ENCODE measurements at places on chromosomes 16 and 17.
A peak's percentile ranks its signal among the peaks of the same experiment; 100 is the strongest.

DNA sequence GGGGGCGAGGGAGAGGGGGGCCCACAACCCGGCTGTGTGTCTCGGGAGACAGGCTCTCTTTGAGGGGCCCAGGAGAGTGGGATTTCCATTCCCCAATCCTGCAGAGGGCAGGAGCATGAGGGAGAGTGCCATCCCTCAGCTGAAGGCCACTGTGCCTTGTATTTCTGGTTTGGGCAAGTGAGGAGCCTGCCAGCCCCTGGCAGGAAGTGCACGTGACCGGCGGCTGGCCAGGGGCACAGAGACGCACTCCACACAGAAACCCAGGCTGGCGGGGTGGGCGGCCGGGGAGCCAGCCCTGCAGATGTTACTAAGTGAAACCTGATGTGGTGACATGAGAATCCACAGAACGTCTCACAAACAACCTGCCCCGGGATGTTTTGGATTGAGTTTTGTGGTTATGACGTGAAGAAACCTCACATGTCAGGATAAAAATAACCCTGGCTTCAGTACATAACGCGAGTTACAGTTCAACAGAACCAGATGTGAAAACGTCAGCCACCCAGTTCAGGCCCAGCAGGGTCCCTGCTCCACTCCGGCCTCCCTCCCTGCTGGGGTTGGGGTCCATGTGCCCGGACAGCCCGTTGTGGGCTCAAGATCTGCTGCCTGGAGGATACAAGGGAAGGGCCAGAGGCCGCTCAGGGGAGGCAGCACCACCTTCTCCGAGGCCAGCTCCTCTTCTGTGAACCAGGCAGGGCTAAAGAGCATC, 51.7 kb upstream of the MTSS2 start:
- DNase-seq: no peak

DNA sequence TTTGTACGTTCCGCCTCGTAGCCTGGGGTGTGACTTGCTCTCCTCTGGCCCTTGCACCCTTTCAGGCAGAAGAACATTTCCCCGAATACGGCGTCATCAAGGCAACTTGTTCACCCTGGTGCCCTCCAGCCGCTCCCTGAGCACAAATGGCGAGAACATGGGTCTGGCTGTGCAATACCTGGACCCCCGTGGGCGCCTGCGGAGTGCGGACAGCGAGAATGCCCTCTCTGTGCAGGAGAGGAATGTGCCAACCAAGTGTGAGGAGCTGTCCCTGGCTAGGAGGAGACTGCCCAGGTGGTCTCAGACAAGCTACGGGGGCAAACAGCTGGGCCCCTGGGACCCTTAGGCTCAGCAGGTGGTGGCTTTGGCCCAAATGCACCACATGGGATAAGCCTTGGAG, 10.4 kb downstream of the LIMD2 start:
- no peak for DNase-seq

- no peak for DNase-seq
These were observed 39.0 kb downstream of the PRKCB start for GRCh38 chr16:23874613-23875294.

DNA sequence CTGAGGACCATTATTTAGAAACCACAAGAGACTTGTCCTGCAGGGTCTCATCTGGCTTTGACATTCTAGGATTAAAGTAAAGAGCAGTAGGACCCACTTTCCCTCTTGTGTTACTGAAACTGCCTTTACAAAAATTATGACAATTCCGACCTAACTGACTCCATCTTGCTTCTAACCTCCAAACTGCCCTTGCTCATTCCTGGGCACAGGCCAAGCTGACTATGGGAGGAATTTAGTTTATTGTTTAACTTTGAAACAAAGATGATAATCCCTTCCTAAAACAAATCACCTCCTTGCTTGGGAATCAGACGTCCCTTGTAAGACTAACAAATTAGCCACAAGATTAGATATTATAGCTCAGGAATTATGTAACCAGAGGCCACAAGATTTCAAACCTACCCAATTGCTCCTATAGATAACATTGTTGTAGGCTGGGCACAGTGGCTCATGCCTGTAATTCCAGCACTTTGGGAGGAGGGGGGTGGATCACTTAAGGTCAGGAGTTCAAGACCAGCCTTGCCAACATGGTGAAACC, 87.0 kb upstream of the FBXO47 start:
- no peak for DNase-seq

DNA sequence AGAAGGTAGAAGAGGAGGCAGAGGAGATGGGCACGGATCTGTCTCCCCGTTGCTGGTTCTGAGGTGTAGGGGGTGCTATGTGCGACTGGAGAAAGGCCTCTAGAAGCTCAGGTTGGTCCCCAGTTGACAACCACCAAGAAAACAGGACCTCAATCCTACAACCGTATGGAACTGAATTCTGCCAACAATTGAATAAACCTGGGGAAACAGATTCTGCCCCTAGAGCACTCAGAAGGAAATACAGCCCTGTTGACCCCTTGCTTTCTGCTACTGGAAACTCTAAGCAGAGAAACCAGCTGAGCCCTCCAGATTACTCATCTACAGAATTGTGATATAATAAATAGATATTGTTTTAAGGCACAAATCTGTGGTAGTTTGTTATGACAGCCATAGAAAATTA, 313.0 kb upstream of the GOT2 start:
- no peak for DNase-seq

DNA sequence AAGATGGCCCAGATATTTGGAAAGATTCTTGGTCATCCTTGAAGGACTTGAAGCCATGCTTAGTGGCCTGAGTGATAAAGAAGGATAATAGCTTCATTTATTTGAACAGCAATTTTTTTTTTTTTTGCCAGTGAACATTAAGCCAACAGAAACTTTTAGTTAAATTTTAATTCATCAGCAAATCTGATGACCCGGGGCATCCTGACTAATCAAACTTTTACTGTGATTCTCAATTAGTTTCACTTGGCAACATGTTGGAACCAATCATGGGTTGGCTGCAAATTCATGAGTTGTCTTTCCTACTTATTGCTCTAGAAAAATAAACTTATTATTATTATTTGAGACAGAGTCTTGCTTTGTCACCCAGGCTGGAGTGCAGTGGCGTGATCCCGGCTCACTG, 74.4 kb downstream of the SHISA9 start:
- no peak for DNase-seq

GRCh38 chr17:82281502-82282238, 8.2 kb upstream of the CSNK1D start:
- peak; percentile 97 for DNase-seq

DNA sequence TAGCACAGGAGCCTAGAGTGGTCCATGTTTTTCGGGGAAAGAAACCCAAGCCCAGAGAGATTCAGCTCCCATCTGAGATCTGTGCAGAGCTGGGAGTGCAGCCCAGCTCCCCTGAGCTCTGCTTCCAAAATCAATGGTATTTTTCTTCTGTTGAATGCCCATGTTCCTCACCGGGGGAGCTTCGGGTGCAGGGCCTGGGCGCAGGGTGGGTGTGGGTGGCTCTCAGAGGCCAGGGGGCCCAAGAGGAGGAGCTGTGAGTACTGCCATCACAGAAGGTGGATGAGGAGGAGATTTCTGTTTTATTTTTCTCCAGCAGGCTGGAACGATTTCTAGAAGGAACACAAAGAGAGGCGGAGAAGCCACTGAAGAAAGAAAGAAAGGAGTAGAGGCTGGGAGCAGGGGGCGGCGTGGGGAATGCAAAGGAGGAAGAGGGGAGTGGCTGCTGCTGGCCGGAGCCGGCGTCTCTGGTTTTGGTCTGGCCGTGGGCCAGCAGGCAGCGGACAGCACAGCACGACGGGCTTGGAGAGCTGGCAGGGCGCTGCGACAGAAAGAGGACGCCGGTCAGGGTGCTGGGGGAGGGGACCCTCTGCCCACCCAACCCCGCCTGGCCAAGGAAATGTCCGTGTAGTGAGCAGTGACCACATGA, 76.2 kb upstream of the KSR1 start:
- peak; percentile 61 for DNase-seq
